ENCODE measurements at places on chromosomes 5 and 9.

DNA sequence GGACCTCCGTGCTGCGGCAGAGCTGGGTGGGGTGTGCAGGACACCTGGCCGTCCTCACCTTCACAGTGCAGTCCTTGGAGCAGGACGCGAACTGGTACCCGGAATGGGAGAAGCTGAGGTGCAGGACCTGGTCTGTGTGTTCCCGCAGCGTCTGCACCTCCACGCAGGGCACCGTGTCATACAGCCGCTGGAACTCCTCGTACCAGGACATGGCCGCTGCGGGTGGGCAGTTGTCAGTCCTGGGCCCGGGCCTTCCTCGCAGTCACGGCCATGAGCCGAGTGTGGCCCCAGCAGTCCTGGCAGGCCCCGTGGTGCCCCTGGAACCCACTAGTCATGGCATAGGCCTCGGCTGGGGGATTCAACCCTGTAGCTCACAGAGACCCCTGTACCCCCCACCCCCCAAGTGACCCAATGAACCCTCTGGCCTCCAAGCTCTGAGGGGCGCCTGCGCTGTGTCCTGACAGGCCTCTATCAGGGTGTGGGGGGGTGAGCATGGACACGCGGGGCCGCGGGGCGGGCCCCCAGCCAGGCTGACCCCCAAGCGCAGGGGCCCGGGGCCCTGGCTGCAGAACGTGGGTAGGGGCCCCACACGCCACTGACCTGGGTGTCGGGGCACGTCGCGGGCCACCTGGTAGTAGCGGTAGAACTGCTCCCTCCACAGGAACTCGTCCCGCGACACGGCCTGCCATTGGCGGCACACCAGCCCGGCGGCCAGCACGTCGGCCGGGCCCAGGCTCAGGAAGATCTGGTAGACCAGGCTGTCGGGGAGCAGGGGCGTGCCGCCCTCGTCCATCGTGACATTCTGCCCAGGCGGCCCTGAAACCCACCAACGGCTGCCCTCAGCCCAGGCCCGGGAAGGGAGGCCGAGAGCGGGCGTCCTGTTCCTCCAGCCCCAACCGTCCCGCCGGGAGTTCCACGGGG, 987 bp downstream of the FBXW5 start:
- DNase-seq, result no peak

DNA sequence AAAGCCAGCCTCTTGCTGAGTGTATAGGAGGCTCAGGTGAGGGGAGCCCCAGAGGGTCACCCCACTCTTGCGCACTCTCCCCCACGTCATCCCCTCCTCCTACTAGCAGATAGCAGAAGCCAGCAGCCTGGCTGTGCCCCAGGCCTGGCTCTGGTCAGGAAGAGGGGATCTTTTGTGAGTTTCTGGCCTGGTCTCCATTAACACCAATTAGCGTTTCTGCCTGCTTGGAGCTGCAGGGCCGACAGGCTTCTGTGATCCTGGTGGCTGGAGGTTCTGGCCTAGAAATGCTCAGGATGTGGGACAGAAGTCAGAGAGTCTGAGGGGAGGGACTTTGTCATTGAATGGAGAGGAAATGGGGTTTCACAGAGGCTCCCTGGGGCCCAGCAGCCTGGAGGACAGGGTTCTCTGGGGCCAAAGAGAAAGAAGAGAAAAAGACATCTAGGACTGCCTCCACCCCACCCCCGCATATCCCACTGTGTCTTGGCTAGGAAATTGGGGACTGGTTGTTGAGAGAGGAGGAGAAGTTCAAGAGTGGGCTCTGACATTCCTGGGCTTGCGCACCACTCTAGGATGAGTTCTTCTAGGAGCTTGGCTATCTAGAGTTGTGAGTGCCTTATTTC, 47.5 kb upstream of the ARAP3 start:
- peak; percentile 4 for DNase-seq

GRCh38 chr5:111752426-111752965, 4.5 kb downstream of the NREP start:
- DNase-seq, result no peak

DNA sequence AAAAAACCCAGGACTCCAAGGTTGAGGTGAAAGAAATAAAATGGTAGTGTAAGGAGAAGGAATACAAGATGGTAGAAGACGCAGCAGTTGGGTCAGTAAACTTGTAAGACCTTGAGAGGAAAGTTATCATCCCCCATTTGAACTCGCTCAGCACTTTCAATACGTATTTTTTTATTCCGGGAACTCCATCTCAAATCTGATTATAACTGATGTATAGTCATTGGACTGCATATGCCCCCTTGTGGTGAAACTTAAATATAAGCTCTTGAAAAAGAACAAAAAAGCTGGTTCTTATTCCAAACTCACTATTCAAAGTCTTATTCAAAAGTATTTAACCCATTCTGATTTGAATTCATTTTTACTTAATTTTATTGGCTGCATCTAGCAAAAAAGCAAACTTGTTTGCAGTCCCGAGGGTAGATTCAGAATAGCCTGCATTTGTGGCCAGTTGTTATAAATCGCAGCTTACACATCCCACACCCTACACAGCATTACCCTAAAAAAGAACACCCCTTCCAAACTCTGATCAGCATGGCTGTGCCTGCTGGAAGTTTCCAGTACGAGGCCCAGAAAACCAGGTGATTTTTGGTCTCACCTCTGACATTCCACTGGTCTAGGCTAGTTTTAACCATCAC, 118.0 kb downstream of the ESM1 start:
- no peak for DNase-seq

DNA sequence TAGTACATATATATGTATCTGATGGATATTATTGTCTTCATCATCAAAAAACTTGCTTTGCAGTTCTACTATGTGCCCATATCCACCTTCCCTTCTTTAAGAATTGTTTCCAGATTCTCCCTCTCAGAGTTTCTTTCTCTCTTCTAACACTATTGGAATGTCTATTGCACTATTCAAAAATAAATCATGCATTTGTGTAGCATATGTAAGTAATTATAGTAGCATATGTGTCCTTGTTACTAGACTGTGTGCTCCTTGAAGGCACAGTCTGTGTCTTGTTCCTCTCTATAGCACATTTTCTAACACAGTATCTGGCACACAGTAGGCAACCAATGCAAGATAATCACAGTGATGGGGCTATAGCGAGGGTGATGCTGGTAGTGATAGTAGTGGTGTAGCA, 43.4 kb upstream of the TRIM32 start:
- DNase-seq, result no peak

DNA sequence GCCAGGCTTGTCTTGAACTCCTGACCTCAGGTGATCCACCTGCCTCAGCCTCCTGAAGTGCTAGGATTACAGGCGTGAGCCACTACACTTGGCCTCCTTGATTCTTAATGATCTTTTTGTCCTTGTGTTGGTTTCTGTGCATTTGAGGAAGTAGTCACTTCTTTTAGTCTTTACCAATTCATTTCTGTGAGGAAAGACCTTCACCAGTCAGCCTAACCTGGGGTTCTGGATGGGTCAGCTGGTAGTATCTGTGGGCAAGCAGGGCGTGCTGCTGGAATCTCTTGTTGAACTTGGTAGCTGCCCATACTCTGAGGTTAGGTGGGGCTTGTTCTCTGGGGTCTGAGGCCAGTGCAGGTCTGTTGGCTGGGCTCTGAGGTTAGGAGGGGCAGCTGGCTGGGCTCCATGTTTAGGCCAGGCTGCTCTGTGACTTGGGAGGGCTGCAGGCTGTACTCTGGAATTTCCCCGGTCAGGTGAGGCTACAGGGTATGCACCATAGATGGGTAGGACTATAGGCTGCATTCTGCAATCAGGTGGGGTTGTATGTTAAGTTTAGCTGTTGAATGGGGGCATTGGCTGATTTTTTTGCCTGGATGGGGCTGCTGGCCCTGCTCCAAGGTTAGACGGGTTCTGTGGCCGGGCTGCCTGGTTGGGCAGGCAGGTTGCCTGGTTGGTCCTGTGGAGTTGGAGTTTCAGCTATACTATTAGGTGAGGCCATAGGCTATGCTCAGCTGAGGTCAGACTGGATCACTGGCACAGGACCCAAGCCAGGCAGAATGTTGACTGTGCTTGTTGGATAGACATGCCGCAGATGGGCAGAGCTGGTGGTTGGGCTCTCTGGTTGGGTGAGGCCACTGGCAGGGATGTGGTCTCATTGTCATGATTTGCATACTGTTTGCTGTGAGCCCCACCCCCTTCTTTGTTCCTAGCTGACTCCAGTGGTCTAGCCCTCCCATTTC, 19.2 kb downstream of the UBAP1 start:
- DNase-seq, result no peak

GRCh38 chr9:133063500-133064231, 1.9 kb downstream of the CEL start:
- DNase-seq, result no peak

DNA sequence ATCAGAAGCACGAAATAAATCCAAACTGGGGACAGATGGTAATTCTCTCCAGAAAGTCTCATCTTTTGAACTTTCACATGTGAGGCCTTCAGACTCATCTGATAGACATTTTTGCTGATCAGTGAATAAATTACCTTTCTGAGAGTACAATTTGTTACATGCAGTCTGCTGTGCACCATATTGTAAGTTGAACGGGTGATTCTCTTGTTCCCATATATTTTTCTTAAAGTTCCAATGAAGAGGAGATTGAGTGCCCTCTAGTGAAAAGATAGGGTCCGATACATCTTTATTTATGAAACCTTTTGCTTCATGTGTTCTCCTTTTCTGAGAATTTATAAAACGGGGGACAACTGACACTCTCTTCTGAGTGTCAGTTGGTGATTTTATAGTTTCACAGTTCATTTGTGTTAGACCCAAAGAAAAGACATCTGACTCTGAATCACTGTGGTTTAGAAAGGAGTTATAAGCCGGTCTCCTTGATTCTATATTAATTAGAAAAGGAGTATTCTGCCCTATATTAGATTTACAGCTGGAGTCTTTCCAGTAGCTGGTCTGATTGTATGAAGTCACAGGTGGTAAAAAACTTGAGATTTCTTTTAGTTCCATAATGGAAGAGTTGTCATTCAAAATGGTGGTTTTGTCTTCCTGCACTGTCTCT, 30.4 kb downstream of the GNG10 start:
- no peak for DNase-seq

GRCh38 chr5:58484505-58484904, 6.7 kb upstream of the GAPT start:
- no peak for DNase-seq

All from nucleus accumbens (tissue), 56 donors.